HT1080 (cell line): ENCODE measurements at places on chromosomes 1 and 21. TPM values are rescaled to one million over a fixed set of nuclear protein-coding genes. Genes with fewer than 3 reads are reported as not detected.

The RPS27 gene
- total RNA-seq: 1,691 and 2,292 TPM in 2 replicates

The PRELP gene
- 0.05 TPM in 1 of 2 replicates, not detected in the other for total RNA-seq

The C1orf210 gene
- not detected in 2 replicates for total RNA-seq

The SEMA6C gene
- total RNA-seq: 0.80 and 1.5 TPM in 2 replicates

The PHC2 gene
- total RNA-seq: 201 and 240 TPM in 2 replicates

The LMX1A gene
- not detected in 2 replicates for total RNA-seq

The CD1B gene
- not detected in 2 replicates for total RNA-seq

The TDRD5 gene
- total RNA-seq: not detected in 2 replicates

The TCHHL1 gene
- not detected in 2 replicates for total RNA-seq

The PRAMEF8 gene
- total RNA-seq: not detected in 2 replicates

The SLC9C2 gene
- not detected in 2 replicates for total RNA-seq

The LYPD8 gene
- 2.0 and 3.8 TPM in 2 replicates for total RNA-seq

The FCGR1A gene
- total RNA-seq: not detected in 2 replicates

The ZBTB48 gene
- total RNA-seq: 14.4 and 17.1 TPM in 2 replicates

The GJA8 gene
- total RNA-seq: not detected in 2 replicates

The LIN28A gene
- total RNA-seq: not detected in 2 replicates

The GJA4 gene
- total RNA-seq: not detected in 2 replicates

The WNT3A gene
- total RNA-seq: not detected in 2 replicates

The AADACL3 gene
- total RNA-seq: not detected in 2 replicates

The FAM167B gene
- total RNA-seq: 0.17 and 0.95 TPM in 2 replicates

The NBPF4 gene
- total RNA-seq: not detected in 2 replicates

The MXRA8 gene
- total RNA-seq: 0.11 and 0.50 TPM in 2 replicates

The DNAJC28 gene
- total RNA-seq: 0.68 TPM in 1 of 2 replicates, not detected in the other

The ANKRD65 gene
- not detected in 2 replicates for total RNA-seq

The FLG gene
- total RNA-seq: 0.80 and 0.88 TPM in 2 replicates

The NLRP3 gene
- 10.3 TPM in 2 replicates for total RNA-seq

The TCHH gene
- total RNA-seq: under 0.01 TPM in 1 of 2 replicates, not detected in the other

The ITLN1 gene
- not detected in 2 replicates for total RNA-seq

The BACH1 gene
- total RNA-seq: 25.2 and 31.7 TPM in 2 replicates

The MIXL1 gene
- not detected in 2 replicates for total RNA-seq

The ATP5PB gene
- total RNA-seq: 587 and 663 TPM in 2 replicates

The FGR gene
- total RNA-seq: not detected in 2 replicates

The FCRLA gene
- 0.84 and 1.5 TPM in 2 replicates for total RNA-seq

The F13B gene
- not detected in 2 replicates for total RNA-seq

The LCE7A gene
- total RNA-seq: not detected in 2 replicates

The MOV10 gene
- total RNA-seq: 41.5 and 58.9 TPM in 2 replicates

The TAL1 gene
- total RNA-seq: 0.03 and 0.10 TPM in 2 replicates

The LIPI gene
- total RNA-seq: not detected in 2 replicates

The CR1L gene
- total RNA-seq: not detected in 2 replicates

The DNAJB4 gene
- 9.4 and 11.2 TPM in 2 replicates for total RNA-seq
